ENCODE measurements at places on chromosomes 5 and 9.
A peak's percentile ranks its signal among the peaks of the same experiment; 100 is the strongest.

- no peak for DNase-seq
Observed at GRCh38 chr9:114061292-114061691, 16.8 kb downstream of the AMBP start.

DNA sequence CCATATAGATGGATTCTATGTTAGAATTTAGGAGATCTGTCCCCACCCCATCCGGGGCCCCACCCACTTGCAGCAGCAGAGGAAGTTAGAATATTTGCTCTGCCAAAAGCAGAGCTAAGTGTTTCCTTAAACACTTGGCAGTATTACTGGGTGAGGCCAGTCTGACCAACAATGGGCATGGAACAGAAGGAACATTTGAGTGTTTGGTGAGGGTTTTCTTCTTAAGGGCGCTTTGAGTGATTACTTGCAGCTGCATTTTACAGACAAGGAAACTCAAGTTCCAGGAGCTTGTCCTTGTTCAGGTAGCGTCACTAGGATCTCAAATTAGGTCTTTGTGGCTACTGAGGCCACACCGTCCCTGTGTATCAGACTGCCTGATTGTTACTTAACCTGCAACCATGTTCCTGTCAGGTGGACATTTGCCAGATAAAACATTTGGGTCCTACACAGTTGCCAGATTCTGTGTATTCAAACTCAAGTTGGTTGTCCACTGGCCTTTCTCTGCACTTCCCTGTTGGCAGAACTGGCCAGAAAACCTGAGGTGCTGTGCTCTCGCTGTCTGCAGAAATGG is 59.3 kb downstream of the SLC46A2 start:
- DNase-seq, result no peak

GRCh38 chr5:96717874-96718273 is 55.7 kb downstream of the CAST start:
- peak; percentile 24 for DNase-seq

- peak; percentile 50 for DNase-seq
Observed at GRCh38 chr5:77971776-77972468, 195.8 kb upstream of the TBCA start.

GRCh38 chr5:87081511-87082372 is 185.9 kb upstream of the RASA1 start:
- peak; percentile 82 for DNase-seq

GRCh38 chr5:177230660-177231059 is 72.9 kb downstream of the RAB24 start:
- DNase-seq, result no peak

DNA sequence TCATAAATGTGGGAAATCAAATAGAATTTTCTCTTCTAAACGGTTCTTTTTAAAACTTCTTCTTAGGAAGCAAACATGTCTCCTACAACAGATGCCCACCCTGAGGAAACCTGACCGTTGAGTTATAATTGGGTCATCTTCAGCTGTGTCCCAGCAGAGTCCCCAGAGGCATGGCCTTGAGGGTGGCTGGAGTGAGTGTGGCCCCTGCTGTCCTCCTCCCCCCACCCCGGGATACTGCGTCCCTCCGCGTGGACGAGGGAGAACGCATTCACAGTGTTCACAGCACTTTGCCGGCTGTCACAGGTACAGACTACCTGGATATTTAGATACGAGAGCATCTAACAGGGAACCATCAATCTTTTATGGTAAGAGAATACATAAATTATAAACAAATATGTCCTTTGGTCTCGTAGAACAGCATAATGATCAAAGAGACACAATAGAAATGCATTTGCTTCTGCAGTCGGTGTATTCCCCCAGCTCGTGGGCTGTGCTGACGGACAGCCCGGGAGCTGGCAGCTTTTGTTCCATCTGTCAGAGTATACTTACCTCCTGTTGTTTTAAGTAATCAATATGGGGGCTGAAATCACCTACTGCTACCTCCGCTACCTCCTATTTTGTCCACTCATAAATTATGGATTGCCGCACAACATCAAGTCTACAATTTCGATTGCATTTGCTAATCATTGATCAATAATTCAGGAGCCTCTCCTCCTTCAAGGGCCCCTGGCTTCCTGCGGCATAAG is 214.7 kb downstream of the IRX2 start:
- DNase-seq, result no peak

DNA sequence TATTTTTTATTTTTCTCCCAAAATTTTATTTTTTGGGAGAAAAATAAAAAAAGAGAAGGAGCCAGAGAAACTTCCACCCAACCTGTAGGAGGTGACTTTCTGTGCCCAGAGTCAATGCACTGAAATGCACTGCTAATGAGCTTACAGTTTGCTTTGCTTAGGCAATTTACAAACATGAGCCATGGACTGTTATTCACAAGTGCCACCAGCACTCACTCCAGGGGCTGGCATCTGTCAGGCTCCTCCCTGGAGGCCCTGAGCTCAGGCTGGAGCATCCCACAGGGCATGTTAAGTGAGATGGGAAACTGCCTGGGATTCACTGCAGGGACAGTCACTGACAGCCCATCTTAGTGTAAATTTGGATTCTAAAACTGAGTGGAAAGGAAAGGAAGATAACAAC is 74.9 kb downstream of the FANCC start:
- DNase-seq, result no peak

GRCh38 chr5:77302247-77302646 is 91.8 kb downstream of the PDE8B start:
- no peak for DNase-seq

DNA sequence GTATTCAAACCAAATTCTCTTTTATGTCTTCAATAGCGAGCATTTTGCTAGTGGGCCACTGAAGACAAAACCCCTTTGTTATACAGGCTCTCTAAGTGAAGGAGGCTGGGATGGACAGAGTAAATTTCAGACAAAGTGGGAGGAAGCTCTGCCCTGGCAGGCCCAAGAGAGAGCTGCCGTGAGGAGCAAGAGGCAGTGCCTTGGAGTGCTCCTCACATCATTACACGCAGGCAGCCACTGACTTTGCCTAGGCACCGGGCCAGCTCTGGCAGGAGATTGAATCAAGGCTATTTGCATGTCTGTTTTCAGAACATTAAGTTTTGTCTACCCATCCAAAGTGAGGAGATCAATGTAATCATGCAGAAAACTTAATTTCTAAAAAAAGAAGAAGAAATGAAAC is 167.7 kb downstream of the CCDC192 start:
- DNase-seq, result no peak

DNA sequence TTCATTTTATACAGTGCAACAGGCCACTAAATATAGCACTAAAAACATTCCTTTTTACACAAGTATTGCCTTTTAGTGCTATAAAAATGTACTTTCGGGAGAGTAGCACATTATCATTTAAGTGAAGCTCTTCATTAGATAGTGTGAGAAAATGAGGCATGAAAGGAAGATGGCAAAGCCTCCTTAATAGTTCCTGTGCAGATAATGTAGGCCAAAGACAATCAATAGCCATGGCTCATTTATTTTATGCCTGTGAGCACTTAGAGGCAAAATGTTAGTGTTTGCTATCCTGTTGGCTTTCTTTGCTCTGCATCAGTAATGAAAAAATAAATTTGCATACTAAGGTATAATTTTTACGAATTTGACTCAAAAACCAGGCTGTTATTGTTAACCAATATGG is 929.5 kb upstream of the C9orf72 start:
- DNase-seq, result no peak

Measured in activated CD4-positive, alpha-beta T cell treated with anti-CD3 and anti-CD28 coated beads, Interleukin-2, amount 10 ng/mL, durations not matched to agents 24 days and 14 days (primary cell).